ENCODE measurements at places on chromosomes 3 and 15.

DNA sequence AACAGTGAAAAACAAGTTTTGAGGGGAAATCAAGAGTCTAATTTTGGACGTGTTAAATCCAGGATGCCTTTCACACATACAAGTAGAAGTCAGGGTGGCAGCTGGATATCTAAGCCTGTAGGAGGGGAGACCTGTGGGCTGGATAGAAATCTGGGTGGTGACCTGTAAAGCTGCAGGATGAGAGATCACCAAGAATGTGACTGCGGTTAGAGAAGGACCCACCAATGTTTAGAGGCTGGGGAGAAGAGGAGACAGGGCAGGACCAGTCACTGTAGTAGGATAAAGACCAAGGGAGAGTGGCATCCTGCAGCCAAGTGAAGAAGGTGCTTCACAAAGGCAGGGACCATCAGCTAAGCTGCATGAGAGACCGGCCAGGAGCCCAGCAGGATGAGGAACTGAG lies 36.2 kb downstream of the MRAS start:
- DNase-seq = no peak

- DNase-seq = no peak
Measured at GRCh38 chr15:39591141-39591895, 10.4 kb downstream of the THBS1 start.

GRCh38 chr3:161475905-161476304 lies 20.7 kb upstream of the OTOL1 start:
- DNase-seq = no peak

DNA sequence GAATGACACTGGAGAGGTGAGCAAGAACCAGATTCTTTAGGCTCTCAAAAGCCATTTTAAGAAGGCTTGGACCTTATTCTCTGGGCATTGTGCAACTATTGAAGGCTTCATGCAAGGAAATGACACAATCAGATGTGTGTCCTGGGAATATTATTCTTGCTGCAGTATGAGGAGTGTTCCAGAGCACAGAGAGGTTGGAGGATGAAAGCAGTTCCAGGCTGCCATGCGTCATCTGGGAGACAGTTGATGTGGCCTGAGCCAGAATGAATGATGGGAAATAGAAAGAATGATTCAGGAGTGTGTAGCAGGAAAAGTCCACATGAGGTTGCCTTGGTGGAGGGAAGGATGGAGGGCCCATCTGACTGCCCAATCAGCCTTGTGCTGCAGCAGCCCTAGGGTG lies 123.1 kb downstream of the CHCHD6 start:
- DNase-seq = no peak

DNA sequence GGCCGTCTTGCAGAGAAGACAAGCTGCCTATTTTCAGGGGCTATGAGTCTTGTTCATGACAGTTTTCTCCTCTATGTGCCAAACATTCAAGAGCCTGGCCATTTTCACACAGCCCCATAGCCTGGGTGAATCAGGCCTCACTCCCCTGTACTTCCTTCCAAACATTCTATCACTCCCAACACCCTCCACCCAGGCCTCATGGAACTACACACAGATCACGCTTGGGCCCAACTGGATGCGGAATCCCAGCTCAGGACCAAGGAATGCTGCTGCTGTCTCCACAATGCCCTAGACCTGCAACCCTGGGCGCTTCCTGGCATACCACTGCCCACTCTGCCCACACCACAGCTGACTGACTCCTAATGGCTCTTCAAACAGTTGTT lies 39.4 kb upstream of the PCSK6 start:
- no peak for DNase-seq

GRCh38 chr3:100169201-100169920 lies 55.1 kb upstream of the FILIP1L start:
- no peak for DNase-seq

DNA sequence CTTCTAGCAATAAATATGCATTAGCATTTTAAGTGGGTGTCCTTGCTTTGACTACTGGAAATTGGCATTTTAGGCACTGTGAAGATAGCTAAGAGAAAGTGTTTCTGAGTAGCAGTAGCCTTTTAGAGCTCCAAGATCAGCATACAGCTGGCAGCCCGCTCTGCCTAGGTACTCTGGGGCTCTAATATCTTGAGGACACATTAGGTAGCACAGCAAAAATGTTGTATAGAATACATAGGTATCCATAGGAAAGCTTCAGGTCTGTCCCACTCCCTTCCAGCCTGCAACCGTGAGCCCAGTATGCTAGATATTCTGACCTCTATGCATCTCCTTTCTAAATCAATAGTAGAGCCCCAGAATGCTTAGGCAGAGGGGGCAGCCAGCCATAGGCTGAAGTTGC lies 670.5 kb downstream of the NLGN1 start:
- no peak for DNase-seq

- no peak for DNase-seq
Measured at GRCh38 chr15:85490856-85491255, 110.5 kb downstream of the AKAP13 start.

DNA sequence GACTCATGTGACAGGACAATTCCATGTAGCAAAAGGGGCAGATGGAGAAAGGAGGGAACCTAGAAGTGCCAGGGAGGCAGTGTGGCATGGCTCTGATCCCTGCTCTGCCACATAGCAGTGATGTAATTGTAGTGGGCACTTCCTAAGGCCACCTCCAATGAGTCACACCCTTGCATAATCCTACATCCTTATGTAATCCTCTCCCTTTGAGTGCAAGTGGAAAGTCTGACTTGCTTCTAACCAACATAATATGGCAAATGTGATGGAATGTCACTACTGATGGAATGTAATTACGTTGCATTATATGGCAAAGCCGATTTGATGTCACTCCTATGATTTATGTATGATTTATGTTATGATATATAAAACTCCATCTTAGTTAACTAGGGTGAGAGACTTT lies 72.9 kb upstream of the ATP2C1 start:
- DNase-seq = no peak

- peak; percentile 40 for DNase-seq
Measured at GRCh38 chr3:107985496-107985895, 105.3 kb downstream of the CD47 start.

GRCh38 chr3:51610708-51611107 lies 60.3 kb upstream of the TEX264 start:
- no peak for DNase-seq

GRCh38 chr3:8571256-8571655 lies 69.6 kb downstream of the LMCD1 start:
- DNase-seq = no peak

DNA sequence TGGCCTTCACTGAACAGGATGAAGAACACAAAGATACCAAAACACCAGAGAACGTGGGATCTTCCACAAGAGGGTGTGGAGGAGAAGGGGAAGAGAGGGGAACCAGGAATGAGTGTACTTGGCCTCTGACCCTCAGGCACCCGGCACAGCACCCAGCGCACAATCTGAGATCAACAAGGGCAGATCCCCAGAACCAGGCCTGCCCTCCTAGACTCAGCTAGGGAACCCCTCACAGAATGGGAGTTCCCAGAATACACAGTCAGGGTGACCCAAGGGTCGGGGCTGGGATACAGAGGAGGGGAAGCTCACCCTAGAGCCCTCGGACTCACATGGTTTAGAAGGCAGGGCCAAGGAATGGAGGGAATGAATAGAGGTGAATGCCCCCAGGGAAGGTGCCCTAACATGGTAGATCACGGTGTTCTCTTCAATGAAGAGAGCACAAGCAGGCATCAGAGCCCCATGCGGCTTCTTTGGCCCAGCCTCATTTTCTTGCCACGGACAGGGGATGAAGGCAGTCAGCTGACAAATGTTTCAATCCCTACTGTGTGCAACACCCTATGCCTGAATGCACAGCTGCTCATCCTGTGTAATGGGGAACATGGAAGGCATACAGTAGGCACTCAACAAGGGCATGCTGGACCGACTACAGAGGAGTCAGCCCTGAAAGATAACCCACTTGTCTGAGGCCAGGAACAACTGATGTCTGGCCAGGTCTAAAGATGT lies 13.1 kb downstream of the BMF start:
- DNase-seq = no peak

GRCh38 chr3:61639991-61640390 lies 78.6 kb downstream of the PTPRG start:
- DNase-seq = no peak

- no peak for DNase-seq
Measured at GRCh38 chr15:68356778-68357177, 75.2 kb downstream of the ITGA11 start.

- no peak for DNase-seq
Measured at GRCh38 chr3:126921085-126921824, 61.7 kb upstream of the PLXNA1 start.

DNA sequence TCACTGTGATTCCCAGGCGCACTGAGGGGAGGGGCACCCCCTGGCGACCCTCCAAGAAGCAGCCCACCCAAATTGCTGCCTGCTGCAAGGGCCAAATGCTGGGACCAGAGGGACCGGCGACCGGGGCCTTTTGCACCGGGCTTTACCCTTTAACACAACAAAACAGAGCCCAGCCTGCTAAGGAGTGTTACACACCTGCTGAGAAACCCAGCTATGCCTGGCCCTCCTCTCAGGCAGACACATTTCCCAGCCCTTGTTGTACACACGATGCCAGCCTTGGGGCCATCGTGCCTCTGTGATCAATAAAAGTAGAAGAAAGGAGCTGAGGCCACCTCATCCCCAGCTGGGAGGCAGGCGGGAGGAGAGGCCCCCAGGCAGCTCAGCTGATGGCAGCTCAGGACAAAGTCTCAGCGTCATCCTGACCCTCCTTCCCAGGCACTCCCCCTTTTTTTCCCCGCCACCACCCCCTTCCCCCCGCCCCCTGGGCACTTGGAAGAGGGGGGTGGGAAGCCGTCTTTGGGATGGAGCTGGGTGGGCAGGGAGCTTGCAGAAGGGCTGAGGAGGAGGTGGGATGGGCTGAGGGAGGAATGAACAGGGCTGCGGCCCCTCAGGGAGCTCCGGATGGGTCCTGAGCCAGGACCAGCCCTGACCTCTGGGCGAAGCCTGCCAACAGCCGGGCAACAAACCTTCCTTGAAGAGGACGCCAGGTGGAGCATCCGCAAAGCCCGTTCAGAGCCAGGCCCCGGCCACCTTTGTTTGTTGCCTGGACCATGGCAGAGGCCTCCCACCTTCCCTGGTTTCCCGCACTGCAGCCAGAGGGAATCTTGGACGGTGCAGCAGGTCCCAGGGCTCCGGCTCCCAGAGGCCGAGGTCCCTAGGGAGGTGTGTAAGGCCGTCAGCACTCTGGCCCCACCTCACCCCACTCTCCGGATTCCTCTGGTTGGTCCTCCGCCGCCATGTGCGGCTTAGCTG lies 45.9 kb upstream of the SEC61A1 start:
- no peak for DNase-seq

- no peak for DNase-seq
Measured at GRCh38 chr3:95464346-95464745, 1350.0 kb upstream of the EPHA6 start.

DNA sequence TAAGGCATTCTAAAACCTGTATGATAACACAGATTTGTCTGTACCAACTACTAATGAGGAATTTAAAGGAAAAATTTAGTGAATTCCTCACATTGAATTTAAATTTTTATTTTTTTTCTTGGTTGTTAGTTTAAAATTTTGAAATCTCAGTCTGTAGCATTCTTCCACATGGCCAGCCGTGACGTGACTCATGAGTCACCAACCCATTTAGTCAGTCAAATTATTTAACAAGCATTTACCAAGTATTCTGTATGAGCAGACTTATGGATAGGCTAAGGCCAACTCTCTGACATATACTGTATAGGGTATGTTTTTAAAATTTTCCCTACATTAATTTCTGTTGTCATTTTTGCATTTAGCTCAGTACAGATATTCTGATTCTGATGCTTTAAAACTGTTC lies 112.9 kb downstream of the CNTN4 start:
- DNase-seq = no peak

DNA sequence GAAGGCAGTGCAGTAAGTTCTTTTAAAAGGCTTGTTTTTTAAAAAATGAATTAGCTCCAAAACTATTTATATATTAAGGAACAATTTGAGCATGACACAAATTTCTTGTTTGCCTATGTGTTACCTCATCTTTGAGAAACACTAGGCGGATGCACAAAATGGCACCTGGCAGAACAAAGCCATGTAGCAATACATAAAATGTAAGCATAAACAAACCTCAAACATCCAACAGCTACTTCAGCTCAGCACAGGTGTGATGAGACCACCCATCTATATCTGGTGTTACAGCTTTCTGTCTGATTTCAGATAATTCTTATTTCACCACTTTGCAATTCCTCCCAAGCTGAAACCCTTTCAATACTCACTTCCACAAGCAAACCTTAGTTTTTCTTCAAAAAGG lies 221.2 kb upstream of the CNTN6 start:
- no peak for DNase-seq

DNA sequence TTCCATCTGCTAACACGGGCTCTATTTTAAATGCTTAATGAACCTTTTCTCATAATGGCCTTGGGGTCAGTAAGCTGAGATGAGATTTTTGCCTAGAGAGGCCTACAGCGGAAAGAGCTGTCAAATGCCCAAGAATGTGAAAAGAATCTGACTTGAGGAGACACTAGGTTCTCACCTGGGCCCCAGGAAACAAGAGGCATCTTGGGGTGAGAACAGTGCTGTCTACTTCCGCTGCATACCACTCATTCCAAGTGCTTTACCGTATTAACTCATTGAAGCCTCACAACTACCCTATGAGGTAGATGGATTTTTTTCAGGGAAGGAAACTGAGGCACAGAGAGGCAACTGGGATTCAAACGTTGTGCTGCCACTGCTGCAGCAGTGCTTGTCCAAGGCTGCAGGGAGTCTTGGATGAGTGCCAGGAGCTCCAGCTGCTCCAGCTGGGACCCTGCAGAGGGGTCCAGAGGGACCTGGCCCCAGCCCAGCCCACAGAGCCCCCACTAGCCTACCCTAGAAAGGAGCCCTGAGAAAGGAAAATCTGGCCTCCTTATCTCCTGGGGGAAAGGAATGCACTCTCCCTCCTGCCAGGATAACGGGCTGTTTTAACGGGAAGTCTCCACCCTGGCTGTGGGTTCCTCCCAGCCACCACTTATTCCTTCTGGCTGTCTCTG lies 68.4 kb downstream of the SLC12A8 start:
- no peak for DNase-seq

DNA sequence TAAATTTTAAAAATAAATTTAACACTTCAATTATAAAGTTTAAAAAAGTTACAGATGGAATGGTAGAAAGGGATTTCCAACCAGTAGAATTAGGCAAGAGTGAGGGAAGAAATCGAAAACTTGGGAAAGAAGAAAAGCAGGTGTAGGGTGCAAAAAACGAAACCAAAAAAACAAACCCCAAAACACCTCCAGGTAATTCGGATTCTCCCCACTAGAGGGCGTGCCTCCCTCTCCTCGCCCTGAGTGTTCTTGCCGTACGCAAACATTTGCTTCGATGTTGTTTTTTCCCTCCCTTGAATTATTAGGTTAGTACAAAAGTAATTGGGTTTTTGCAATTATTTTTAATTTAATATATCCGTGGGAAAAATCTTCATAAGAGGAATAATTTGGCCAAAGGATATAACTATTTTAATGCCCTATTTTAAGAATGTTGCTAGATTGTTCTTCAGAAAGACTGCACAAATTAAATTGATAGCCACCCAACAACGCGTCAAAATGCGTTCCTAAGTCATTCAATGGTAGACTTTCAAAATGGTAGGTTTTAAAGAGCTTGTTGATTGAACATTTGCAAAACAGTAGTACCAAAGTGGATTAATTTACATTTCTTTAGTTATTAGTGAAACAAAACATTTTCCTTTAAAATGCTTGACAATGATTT lies 63.7 kb downstream of the SLC30A4 start:
- peak; percentile 85 for DNase-seq

- no peak for DNase-seq
Measured at GRCh38 chr3:37906734-37907282, 45.1 kb downstream of the CTDSPL start.

- no peak for DNase-seq
Measured at GRCh38 chr3:47413751-47414150, 32.9 kb downstream of the PTPN23 start.

GRCh38 chr3:30508339-30508738 lies 98.1 kb upstream of the TGFBR2 start:
- no peak for DNase-seq

Data from stimulated activated CD4-positive, alpha-beta T cell treated with anti-CD3 and anti-CD28 coated beads, Interleukin-4, amount 100 ng/mL, for 24 hours (primary cell).